ENCODE measurements at places on chromosomes 2 and 18.

DNA sequence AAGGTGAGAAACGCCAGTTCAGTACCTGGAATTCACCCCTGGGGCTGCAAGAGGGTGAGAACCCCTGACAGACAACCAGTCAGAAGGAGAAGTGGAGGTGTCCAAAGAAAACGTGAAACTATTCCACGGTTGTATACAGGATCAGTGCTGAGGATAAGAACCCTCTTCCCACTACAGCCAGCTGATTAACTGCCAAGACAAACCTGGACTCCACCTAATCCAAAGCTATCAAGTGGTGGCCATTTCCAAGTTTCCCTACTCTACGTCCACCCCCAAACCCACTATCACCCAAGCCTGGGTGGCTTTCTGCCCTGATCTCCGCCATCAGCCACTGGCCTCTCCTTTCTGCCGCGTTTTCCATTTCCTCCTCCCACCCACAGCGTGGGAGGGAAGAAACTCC is 312.3 kb upstream of the ID2 start:
- no peak for DNase-seq

DNA sequence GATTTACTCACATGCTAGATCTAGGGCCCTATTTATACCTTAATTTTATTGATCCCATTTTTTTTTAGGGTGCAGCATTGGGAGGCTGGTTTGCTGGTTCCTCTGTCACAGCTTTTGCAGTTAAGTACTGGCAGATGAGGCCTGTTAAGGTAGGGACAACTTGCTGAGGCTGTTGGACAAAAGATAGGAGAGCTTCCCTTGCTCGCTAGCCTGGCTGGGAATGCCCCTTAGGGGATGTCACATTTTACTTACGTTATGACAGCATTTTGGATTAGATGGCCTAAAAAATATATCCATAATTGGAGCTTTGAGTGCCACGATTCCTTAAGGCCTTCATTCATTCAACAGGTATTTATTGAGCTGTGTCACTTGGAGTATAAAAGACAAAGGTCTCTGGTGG is 8.2 kb downstream of the LGALSL start:
- DNase-seq: no peak

- no peak for DNase-seq
Observed at GRCh38 chr2:239195318-239195871, 205.4 kb downstream of the HDAC4 start.

GRCh38 chr2:67877301-67877700 is 185.5 kb downstream of the C1D start:
- no peak for DNase-seq

GRCh38 chr2:70962885-70963878 is 15.2 kb upstream of the ANKRD53 start:
- no peak for DNase-seq

GRCh38 chr2:190340369-190340768 is 3.0 kb upstream of the INPP1 start:
- DNase-seq: no peak

DNA sequence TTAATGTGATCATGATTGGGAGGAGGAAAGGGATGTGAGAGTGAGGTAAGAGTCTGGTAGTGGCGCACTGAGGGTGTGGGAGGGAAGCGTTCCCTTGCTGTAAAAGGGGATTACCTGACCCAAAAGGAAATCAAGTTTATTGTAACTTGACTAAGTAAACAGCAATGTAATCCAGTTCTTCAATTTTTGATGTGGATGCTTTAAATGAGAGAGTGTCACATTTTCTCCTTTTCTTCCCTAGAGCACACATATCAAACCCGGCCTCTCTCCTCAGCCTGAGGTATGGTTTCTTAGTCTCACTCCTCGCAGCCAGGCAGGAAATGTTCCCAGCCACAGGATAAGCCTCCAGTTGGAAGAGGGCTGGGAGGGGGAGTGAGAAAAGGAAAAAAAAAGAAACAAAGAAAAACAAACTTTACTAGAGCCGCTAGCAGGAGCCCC is 688 bp upstream of the ARHGAP28 start:
- DNase-seq: no peak

- no peak for DNase-seq
Observed at GRCh38 chr2:37629529-37629928, 41.9 kb downstream of the CDC42EP3 start.

- DNase-seq: no peak
Observed at GRCh38 chr2:142545036-142545435, 332.4 kb upstream of the KYNU start.

- DNase-seq: no peak
Observed at GRCh38 chr18:61972389-61973264, 79.8 kb upstream of the RNF152 start.
